ENCODE measurements at places on chromosomes 3 and 15. TPM values are rescaled to one million over a fixed set of nuclear protein-coding genes. Genes with fewer than 3 reads are reported as not detected.

Gene SLC28A2
- total RNA-seq = not detected

Gene PML
- 31.0 TPM for total RNA-seq

Gene SLC7A14
- total RNA-seq = 1.2 TPM

Gene ACP3
- total RNA-seq = under 0.01 TPM

Gene ISL2
- 0.56 TPM for total RNA-seq

Gene ZDHHC19
- total RNA-seq = not detected

Gene PPARG
- 24.0 TPM for total RNA-seq

Gene RPL15
- 3,366 TPM for total RNA-seq

Gene LYZL4
- total RNA-seq = 0.19 TPM

Gene P3H2
- total RNA-seq = 56.0 TPM

Gene BSN
- total RNA-seq = under 0.01 TPM

Gene NPAP1
- not detected for total RNA-seq

Gene GRIP2
- 1.1 TPM for total RNA-seq

Gene OXTR
- total RNA-seq = 29.9 TPM

Gene PLA1A
- total RNA-seq = not detected

Gene SKOR1
- total RNA-seq = under 0.01 TPM

Gene CXCR6
- not detected for total RNA-seq

Gene CASR
- not detected for total RNA-seq

Gene ECT2
- total RNA-seq = 61.3 TPM

Gene CIAO2A
- 50.7 TPM for total RNA-seq

Gene FAM131A
- total RNA-seq = 24.5 TPM

Gene IL20RB
- 0.38 TPM for total RNA-seq

Gene SEMA3F
- total RNA-seq = 1.7 TPM

All from regular cardiac myocyte (primary cell).